Activated naive CD8-positive, alpha-beta T cell treated with anti-CD3 and anti-CD28 coated beads, Interleukin-2, amount 10 ng/mL, durations not matched to agents 7 days and 5 days (primary cell): ENCODE measurements at places on chromosomes 3 and 15. TPM values are rescaled to one million over a fixed set of nuclear protein-coding genes. Genes with fewer than 3 reads are reported as not detected.

Gene DUOXA2
- total RNA-seq: not detected

Gene HYAL1
- 0.25 TPM for total RNA-seq

Gene COL6A5
- total RNA-seq: not detected

Gene IL1RAP
- 10.5 TPM for total RNA-seq

GRCh38 chr15:70643106-70643782 lies 120.1 kb downstream of the UACA start:
- no peaks in the 10 kb centered on the region for H3K36me3 ChIP-seq
- H3K4me3 ChIP-seq: no peak overlapping the region
- DNase-seq: no peak
- no peak overlapping the region for H3K27ac ChIP-seq

GRCh38 chr3:71210257-71211007 lies 373.1 kb downstream of the FOXP1 start:
- no peaks in the 10 kb centered on the region for H3K27me3 ChIP-seq
- peak overlapping the region; percentile 5 for H3K27ac ChIP-seq
- peak overlapping the region; percentile 25 for H3K4me3 ChIP-seq
- H3K36me3 ChIP-seq: peaks cover 15% of the 10 kb centered on the region

DNA sequence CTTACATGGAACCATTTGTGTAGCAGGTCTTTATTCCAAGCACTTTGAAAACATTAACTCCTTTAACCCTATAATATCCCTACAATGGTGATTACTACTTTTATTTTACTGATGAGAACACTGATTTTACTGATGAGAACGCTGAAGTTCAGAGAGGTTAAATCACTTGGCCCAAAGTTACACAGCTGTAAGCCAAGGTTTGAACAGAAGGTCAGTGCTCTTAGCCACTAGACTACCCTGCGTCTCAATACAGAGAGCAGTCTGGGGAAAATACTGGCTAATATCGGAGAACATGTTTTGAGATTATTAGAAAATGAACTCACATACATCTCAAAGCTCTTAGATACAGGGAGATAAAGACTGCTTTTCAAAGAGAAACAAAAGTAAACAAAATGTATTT lies 827.2 kb downstream of the FHIT start:
- H3K36me3 ChIP-seq: no peaks in the 10 kb centered on the region
- no peaks in the 10 kb centered on the region for H3K27me3 ChIP-seq

DNA sequence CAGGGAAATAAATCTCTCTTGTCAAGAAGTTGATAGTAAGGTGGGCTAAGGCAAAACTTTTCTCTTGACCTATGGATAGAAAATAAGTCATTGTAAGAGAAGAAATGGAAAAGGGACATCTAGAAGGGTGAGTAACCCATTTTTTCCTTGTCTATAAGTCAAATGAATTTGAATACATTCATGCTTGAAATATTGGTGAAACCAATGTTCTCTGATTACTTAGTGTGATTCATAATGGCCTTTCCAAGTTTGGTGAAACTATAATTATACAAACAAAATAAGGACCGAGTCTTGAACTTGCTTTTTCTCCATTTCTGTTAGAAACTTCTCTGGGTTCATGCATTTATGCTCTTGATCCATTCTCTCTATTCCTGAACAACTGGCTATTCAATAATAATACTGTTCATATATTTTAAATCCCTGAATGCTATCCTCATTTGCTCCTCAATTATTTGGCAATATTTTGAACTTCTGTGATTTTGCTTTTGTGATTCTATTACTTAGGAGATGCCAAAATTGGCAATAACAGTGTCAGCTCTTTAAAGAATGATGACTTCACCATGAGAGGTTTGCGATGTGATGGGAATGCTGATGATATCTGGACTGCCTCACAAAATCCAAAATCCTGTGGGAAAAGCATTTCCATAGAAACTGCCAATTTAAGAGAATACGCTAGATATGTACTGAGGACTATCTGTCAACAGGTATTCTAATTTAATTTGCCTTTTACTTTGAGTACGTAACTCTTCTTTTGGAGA lies 12.3 kb downstream of the P2RY12 start:
- no peaks in the 10 kb centered on the region for H3K4me1 ChIP-seq
- no peak for DNase-seq
- no peak overlapping the region for H3K4me3 ChIP-seq
- no peaks in the 10 kb centered on the region for H3K36me3 ChIP-seq
- peaks cover 5% of the 10 kb centered on the region for H3K27me3 ChIP-seq
- no peak overlapping the region for H3K27ac ChIP-seq

DNA sequence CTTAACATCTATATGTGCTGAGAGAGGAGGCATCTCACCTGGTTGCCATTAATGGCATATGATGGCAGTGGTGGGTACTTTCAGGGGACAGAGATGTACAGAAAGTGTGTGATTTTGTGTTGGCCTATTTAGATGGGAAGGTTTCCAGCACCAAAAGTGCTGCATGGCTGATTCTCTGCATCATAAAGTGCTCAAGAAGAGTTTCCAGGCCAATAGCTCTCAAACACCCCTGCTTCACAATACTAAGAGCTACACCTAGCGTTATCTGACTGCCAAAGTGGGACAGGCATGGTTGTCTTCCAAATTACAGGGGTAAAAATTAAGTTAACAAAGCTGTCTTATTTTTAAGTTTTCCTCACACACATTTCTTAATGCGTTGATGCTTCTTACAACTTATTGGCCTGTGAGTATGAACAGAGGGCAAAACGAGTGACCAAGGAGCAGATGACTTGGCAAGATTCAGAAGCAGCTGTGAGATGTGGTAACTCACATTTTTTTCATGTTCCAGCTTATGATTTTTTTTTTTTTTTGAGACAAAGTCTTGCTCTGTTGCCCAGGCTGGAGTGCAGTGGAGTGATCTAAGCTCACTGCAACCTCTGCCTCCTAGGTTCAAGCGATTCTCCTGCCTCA lies 41.4 kb upstream of the VEPH1 start:
- H3K4me3 ChIP-seq: no peak overlapping the region
- no peak overlapping the region for H3K27ac ChIP-seq
- no peaks in the 10 kb centered on the region for H3K4me1 ChIP-seq
- DNase-seq: no peak
- no peaks in the 10 kb centered on the region for H3K36me3 ChIP-seq

DNA sequence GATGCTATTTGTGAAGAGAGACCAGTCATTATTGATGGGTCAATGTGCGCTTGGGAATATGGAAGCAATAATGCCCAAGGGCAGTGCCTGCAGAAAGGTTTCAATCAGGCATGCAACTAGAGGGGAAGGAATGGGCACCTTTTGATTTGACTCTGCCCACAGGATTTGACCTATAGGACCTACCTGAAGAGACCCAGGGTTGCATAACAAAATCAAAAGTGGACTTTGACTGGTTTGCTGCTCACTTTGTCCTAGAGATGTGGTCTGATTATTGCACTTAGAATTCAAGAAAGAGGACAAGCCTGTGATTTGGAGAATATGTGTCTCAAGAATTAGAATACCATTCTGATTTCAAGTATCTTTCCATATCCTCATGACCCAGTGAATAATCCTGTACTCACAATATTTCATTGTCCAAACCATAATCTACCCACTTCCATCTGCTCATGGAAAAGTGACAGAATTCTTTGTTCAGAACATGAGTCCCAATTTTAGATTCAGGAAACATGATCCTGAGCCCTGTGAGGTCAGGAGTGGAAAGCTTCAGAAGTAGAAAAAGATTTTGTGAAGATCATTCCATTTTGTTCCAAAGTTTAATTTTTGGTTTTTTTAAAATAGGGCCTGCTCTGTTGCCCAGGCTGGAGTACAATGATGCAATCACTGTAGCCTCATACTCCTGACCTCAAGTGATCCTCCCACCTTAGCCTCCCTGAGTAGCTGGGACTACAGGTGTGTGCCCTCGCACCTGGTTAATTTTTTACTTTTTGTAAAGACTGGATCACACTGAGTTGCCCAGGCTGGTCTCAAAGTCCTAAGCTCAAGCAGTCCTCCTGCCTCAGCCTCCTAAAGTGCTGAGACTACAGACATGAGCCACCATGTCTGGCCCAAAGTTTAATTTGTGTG lies 151.3 kb upstream of the NR2E3 start:
- DNase-seq: no peak
- no peak overlapping the region for H3K4me3 ChIP-seq
- no peaks in the 10 kb centered on the region for H3K4me1 ChIP-seq
- H3K27me3 ChIP-seq: peaks cover 8% of the 10 kb centered on the region

- DNase-seq: no peak
- no peak overlapping the region for H3K4me3 ChIP-seq
- H3K4me1 ChIP-seq: no peaks in the 10 kb centered on the region
- H3K27me3 ChIP-seq: no peaks in the 10 kb centered on the region
These were observed 339.8 kb upstream of the SEMA6D start for GRCh38 chr15:47377465-47377864.

DNA sequence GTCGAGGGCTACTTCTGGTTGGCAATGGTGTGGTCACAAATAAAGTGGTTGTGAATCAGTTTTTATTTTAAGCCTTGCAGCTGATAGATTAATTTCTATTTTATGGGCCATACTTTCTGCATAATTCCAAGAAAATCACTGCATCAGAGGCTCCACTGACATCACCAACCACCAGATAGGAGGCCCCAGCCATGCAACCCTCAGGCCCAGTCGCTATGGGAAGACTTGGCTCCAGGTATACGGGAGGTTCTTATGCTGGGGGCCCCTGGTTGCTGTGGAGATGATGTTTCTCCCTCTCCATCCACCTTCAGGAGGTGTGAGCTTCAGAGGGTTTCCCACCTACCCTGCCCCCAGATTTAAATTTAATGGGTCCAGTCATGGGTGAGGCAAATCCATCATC lies 57.4 kb downstream of the ISG20 start:
- DNase-seq: no peak
- no peaks in the 10 kb centered on the region for H3K4me1 ChIP-seq
- no peak overlapping the region for H3K4me3 ChIP-seq
- H3K36me3 ChIP-seq: no peaks in the 10 kb centered on the region
- peaks cover 14% of the 10 kb centered on the region for H3K27me3 ChIP-seq

DNA sequence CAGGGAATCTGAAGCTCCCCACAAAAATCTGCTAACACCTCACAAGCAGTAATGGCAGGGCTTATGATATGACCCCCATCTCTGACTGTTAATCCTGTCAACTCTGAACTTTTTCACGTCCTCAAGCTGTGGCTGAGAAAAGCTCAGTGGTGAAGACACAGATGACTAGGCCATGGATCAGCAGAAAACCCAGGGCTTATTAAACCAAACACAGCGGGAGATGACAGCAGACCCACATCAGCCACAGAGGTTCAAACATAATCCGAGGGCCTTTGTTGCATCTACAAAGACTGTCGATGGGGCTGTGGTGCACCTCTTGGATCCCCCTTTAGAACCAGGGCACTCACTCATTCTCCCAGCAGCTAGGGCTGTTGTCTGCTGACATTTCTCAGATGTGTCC lies 50.4 kb downstream of the GLB1 start:
- peaks cover 1% of the 10 kb centered on the region for H3K27me3 ChIP-seq
- H3K4me1 ChIP-seq: peaks cover 52% of the 10 kb centered on the region
- DNase-seq: no peak
- H3K4me3 ChIP-seq: peak overlapping the region; percentile 41
- H3K36me3 ChIP-seq: peaks cover 47% of the 10 kb centered on the region
